Activated CD4-positive, alpha-beta memory T cell treated with anti-CD3 and anti-CD28 coated beads, Interleukin-2, amount 10 ng/mL, durations not matched to agents 7 days and 5 days (primary cell): ENCODE measurements at places on chromosomes 12 and 14. TPM values are rescaled to one million over a fixed set of nuclear protein-coding genes. Genes with fewer than 3 reads are reported as not detected.

GRCh38 chr14:52089218-52089617 is 20.4 kb upstream of the NID2 start:
- no peak for DNase-seq

DNA sequence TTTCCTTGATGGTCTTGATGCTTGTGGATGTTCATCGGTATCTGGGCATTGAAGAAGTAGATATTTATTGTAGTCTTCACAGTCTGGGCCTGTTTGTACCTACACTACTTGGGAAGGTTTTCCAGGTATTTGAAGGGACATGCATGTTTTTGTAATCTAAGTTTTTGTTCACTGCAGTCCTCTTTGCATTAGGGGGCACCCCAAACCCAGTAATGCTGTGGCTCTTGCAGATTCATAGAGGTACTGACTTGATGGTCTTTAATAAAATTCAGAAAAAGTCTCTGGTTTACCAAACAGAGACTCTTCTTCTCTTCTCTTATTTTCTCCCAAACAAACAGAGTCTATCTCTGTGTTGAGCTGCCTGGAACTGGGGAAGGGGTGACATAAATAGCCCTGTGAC is 150.9 kb upstream of the SLC16A7 start:
- DNase-seq = no peak

DNA sequence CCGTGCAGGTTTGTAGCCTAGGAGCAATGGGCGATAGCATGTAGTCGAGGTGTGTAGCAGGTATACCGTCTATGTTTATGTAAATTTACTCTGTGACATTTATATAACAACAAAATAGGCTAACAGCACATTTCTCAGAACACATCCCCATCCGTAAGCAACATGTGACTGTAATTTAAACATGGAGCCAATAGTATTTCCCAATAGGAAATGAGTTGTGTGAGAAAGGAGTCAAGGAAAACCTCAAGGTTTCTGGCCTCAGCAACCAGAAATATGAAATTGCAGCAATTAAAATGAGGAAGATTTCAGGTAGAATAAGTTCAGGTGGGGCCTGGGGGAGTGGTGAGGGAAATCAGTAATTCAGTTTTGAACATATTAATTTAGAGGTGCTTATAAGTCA is 136.0 kb downstream of the MSRB3 start:
- DNase-seq = no peak

DNA sequence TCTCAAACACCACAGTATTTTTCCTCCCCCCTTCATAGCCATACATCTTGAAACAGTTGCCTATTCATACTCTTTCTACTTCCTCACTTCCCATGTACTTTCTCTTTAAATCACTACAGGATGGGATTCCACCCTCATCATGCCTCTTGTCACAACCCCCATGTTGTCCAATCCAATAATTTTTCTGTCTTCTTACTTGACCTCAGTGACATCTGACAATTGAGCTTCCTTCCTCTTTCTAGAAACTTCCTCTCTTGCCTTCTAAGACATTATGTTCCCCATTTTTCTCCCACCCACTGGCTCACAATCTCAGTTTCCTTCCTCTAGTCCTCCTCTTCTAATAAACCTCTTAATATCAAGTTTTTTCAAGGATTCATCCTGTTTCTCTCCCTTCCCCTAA is 5.3 kb downstream of the C2CD5 start:
- DNase-seq = no peak

DNA sequence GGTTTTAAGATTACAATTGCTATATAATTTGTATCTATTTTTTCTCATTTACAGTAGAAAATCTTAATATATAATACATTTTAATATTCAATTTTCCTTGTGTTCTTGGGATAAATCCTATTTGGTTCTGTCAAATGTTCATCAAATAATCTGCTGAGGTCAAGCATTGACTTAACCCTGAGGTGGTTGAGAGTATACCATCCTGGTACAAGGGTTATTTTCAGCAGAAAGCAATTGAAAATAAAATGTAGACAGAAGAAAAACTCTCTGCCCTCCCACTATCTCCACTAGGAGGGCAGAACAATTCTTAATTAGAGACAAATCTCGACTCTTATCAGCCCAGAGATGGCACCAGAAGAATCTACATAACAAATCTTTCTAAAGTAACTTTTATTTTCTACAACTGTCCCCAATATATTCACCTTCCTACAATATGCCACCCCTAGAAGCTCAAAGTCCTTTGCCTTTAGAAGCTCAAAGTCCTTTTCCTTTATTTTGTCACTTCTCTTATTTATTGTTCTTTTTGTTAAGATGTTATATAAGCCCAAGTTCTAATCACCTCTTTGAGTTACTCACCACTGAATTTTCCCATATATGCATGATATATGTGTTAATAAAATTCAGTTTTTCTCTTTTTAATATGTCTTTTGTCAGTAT is 57.9 kb upstream of the ERGIC2 start:
- DNase-seq = no peak

DNA sequence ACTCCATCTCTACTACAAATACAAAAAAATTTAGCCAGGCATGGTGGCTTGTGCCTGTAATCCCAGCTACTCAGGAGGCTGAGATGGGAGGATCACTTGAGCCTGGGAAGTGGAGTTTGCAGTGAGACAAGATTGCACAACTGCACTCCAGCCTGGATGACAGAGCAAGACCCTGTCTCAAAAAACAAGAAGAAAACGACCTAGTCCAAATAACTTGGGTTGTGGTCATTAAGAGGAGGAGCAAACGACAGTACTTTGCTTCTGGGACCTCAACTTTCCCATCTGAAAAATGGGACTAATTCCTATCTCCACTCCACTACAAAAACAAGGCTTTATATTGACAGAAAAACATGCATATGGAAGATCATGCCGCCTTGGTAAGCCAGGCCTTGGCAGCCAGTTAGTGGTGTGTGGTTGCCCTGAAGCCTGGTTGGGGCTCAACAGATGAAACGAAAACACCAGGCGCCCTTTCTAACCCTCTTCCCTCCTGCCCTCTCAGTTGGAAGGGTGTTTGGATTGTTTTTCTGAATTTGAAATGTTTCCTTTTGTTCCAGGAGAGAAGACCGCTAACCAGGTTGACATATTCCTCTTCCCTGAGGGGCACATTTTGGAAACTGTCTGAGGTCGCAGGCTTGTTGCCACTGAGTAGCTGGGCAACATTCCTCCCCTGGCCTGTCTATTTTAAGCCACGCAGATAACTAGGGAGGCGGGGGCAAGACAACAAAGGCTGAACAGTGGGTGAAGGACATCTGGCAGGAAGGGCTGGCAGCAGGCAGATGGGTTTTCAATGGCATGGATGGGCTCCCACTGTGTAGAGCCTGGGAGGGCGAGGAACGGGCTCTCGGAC is 13.7 kb upstream of the VPS37B start:
- no peak for DNase-seq

DNA sequence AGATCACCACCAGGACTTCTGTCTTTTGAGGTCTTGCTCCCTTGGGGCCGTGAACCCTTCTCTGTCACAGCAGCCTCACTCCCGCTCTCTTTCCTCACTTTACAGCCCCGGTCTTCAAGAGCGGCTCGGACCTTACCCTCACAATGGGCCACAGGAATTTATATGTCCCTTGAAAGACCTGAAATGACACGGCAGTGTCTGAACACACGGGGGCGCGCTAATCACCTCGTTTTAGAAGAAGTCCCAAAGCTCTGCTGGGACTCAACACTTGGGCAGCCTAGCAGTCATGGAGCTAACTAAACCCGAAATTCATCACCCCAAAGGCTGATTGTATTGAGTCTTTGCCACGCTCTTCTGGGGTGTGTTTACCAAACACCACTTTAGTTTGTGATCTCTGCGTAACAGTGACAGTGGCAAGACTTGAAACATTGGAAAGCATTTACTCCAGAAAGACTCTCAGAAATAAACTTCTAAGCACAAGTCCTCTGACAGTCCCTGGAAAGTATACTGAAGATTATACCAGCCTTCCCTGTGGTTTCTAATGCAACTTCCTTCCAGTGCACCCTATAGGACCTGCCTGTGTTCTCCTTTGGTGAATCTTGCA is 29.0 kb downstream of the SERPINA11 start:
- peak; percentile 56 for DNase-seq

- no peak for DNase-seq
Observed at GRCh38 chr12:111099186-111099585, 178.8 kb upstream of the MYL2 start.

- no peak for DNase-seq
Observed at GRCh38 chr12:2003676-2004112, 563 bp downstream of the DCP1B start.

DNA sequence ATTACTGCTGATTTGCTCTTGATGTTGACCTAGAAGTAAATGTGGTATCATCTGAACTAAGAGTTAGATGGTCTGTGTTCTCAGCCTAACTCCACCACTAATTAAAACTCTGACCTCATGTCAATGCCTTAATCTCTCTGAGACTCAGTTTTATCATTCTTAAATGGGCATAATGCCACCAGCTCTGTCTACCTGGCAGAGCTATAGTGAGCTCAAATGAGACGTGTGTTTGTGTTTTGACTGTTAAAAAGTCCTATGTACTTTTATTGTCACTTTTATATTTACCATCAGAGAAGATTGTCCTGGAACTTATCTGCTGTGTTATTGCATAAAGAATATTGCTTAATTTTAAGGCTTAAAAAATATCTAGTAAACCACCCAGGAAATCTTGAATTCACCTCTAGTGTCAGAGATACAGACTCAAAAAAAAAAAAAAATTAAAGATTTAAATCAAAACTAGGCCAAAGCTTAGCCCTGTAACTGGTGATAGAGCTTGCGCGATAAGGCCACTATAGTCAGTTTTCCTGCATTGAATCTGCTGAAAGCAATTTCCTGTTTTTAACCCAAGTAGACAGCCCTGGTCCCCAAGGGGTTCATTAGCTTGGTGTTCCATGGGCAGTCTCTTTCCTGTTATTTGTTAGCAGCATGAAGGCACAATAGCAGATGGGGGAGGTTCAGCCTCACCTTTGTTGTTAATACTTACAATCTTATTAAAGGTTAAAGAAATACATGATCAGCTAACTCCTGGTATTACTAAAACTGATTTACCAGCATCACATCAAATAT is 261.8 kb downstream of the ATP23 start:
- DNase-seq = no peak

DNA sequence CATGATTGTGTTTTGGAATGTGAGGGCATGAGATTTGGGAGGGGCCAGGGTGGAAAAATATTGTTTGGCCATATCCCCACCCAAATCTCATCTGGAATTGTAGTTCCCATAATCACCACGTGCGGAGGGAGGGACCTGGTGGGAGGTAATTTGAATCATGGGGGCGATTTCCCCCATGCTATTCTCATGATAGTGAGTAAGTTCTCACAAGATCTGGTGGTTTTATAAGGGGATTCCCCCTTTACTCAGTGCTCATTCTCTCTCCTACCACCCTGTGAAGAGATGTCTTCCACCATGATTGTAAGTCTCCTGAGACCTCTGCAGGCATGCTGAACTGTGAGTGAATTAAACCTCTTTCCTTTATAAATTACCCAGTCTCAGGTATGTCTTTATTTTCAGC is 15.7 kb downstream of the OR10P1 start:
- no peak for DNase-seq

DNA sequence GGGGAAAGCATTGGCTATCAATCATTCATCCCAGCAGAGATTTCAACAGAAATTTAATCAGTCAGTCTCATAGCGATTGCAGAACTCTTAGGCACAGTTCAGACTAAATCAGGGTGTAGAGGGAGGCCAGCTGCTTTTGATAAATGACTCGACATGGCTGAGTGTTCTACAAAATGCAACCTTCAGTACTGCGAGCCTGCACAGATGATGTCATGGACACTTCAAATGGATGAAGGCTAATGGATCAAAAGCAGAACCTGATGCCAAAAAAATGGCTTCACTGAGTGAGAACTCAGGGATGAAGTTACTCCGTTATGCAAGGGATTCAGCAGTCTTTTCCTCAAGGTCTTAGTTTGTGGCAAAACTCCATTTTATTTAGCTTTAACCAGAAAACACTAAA is 167.3 kb downstream of the DACT1 start:
- no peak for DNase-seq

DNA sequence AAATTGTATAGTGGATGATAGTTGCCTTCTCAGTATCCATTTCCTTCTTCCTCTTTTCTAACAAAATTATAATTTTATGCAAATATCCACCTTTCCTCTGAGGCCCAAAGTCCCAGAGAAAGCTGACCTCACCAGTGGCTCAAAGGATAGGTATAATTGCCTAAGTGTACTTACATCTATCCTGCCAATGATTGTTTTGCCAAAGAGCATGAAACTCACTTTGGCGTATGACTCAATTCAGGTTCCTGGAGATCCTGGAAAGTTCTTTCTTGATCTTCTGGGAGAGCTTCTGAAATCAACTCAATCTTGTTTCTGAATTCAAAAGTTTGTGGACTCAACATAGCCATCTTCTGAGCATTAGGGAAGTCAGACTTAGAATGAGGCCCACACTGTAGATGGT is 10.5 kb upstream of the RBM25 start:
- DNase-seq = no peak

- peak; percentile 33 for DNase-seq
Observed at GRCh38 chr14:95683793-95684192, 2.4 kb upstream of the TCL1B start.

GRCh38 chr12:124512667-124513296 is 54.6 kb downstream of the NCOR2 start:
- no peak for DNase-seq

GRCh38 chr12:79086541-79087296 is 222.1 kb downstream of the SYT1 start:
- no peak for DNase-seq

GRCh38 chr12:131776237-131776889 is 51.8 kb upstream of the MMP17 start:
- DNase-seq = no peak

DNA sequence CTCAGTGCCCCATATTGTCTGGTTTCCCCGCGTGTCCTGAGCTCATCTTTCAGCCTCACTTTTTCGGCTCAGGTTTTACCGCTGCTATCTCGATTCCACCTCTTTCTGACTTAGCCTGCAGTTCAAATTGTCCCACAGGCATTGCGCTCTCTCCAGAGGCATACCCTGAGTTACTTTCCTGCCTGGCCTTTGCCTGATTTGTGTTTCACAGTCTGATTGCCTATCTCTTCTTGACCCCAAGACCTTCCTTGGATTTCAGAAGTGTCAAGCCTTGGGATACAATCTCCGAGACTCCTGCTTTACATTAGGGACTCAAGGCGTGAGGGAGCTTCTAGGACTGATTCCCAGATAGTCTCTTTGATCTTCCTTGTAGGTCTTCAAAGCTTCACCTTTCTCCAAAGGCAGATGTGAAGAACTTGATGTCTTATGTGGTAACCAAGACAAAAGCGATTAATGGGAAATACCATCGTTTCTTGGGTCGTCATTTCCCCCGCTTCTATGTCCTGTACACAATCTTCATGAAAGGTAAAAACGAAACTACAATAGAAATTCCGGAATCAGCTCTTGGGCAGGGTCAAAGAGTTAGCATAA is 629 bp downstream of the LETMD1 start:
- DNase-seq = peak; percentile 25

Gene KRT6C
- not detected for total RNA-seq

Gene RIN3
- total RNA-seq = 31.5 TPM

Gene PPP1R3E
- total RNA-seq = 34.4 TPM

Gene TMEM119
- 1.0 TPM for total RNA-seq

Gene DMAC2L
- total RNA-seq = 12.6 TPM

Gene SMCO3
- total RNA-seq = not detected

Gene CPSF6
- 91.6 TPM for total RNA-seq

Gene SUOX
- total RNA-seq = 5.3 TPM
